ENCODE measurements at places on chromosomes 1 and 21. TPM values are rescaled to one million over a fixed set of nuclear protein-coding genes. Genes with fewer than 3 reads are reported as not detected.

The LAMB3 gene
- total RNA-seq: 0.38 TPM

The AMY2A gene
- total RNA-seq: not detected

DNA sequence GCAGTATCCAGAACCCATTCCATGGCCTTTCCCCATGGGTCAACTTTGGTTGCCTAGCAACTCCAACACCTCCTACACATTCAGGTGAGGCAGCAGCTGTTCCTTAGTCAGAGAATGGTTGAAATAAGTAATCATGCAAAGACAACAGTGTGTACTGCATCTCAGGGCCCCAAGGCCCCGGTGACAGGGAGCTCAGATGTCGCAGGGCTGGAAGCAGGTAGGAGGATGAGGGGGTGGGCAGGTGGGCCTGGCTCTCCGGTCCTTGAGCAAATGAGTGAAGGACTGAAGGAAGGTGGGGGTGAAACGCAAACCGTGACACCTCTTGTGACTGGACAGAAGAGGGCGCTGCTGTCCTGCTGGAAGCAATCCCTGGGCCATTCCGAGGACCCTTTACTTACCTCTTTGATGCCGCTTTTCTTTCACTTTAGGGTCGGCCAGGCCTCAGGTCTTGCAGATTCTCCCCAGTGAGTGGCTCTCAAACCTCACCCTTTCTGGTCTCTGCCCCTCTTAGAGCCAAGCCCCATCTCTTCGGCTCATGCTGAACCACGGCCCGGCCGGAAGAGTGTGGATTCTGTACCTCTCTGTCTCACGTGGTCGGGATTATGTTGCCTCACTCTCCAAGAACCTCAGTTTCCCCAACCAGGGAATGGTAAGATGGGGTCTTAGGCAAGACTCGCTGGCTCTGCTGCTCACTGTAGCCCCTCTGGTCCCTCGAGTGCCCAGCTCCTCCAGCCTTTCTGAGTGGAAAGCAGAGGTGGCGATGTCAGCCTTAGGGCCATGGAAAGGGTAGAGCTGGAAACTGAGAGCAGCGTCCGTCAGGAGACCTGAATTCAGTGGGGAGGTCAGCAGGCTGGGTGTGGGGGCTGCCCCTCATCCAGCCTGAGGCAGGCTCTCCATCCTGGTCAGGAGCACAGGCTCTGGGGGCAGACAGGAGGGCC lies 5.6 kb upstream of the KCNA10 start:
- DNase-seq: peak; percentile 43

- no peak for DNase-seq
Observed at GRCh38 chr1:147756341-147756740, 4.1 kb downstream of the GJA5 start.

DNA sequence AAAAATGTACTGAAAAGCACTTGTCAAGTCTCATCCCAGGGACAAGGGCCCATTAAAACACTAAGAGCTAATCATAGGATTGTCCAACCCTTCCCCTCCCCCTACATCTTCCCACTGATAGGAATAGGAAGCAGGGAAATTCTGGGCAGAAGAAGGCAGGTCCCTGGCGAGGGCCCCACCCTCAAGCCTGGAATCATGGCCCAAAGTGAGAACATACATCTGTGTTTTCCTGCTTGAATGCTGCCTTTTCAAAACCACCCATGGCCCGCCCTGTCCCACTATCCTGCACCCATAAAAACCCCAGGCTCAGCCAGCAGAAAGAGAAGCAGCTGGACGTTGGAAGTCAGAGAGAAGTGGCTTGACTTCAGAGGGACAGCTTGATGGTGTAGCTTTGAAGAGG lies 4.8 kb downstream of the DNAI4 start:
- no peak for DNase-seq

GRCh38 chr1:111989531-111990025 lies at the start of gene KCND3:
Gene KCND3, minus strand, starts transcription at chr1:111989668.
- DNase-seq: no peak

GRCh38 chr1:104593413-104594187 lies 843.9 kb downstream of the AMY1C start:
- DNase-seq: no peak

DNA sequence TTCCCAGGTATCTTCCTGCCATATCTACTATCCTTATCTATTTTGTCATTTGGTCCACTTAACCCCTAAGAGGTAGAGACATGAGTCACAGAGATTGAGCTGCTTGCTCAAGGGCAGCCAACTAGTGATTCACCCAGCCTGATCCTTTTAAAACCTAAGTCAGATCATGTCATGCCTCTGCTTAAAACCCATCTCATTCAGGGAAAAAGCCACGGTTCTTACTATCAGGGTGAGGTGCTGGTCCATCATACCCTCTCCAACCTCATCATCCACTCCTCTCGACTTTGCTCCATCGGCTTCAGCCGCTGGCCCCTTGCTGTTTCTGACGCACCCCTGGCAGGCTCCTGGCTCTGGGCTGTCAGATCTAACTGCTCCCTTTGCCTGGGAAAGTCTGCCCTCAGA lies 14.4 kb upstream of the PPP1R15B start:
- no peak for DNase-seq

DNA sequence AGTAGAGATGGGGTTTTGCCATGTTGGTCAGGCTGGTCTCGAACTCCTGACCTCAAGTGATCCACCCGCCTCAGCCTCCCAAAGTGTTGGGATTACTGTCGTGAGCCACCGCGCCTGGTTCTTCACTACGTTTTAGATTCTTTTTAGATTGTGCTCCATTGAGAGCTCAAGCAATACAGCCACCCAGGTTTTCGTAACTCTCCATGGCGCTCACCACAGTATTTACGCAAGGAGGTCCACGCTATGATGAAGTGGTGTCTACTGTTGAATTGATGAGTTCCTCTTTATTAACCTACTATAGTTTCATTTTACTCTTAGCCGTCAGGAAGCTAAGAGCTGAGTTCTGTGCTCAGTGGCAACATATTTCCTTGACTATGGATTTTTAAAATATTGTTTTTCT lies 1.8 kb upstream of the KIF1B start:
- DNase-seq: no peak

- no peak for DNase-seq
Observed at GRCh38 chr1:29991815-29992214, 731.6 kb downstream of the MATN1 start.

- DNase-seq: no peak
Observed at GRCh38 chr1:117342397-117342796, 24.9 kb upstream of the MAN1A2 start.

- DNase-seq: no peak
Observed at GRCh38 chr1:108597041-108597440, 37.1 kb downstream of the EEIG2 start.
